ENCODE measurements at places on chromosomes 1 and 21.

DNA sequence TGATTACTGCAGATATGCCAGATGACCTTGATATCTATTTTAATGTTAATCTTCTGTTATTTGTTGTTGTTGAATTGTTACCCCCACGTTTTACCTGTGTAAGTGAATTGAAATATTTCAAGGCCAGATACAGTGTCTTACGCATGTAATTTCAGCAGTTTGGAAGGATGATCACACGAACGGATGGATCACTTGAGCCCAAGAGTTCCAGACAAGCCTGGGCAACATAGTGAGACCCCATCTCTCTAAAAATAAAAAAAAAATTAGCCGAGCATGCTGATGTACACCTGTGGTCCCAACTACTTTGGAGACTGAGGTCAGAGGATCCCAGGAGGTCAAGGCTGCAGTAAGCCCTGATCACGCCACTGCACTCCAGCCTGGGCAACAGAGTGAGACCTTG is 32.2 kb downstream of the SDCCAG8 start:
- no peak for DNase-seq

DNA sequence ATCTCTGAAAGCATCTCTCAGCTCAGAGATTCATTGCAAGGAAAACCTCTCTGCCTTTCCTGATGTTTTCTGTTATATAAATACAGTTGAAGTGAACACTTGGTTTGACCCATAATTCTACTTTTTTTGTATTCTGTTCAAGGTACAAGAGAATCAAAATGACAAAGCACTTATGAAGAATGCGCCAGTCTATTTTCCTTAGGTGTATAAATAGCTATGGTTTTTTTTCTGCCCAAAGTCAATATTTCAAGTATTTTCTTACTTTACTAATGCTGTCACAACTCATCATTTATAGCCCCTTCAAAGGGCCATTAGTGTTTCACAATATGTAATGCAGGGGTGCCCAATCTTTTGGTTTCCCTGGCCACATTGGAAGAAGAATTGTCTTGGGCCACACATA is 142.5 kb upstream of the C1orf105 start:
- no peak for DNase-seq

DNA sequence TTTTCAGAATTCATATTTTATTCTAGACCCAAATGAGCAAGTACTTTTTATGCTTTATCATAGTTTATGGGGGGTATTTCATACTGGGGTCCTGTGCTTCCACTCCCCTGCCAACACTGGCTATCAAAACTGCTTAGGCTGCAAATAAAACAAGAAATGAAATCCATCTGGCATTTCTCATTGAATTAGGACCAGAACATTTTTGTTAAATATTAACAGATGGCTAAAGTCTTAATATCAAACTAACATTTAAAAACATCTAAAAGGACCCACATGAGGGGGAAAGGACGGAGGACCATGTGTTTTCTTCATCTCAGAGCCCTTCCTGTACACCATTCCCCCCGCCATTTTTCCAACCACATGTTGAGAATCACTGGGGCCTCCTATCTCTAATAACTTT is 167.5 kb upstream of the C1orf105 start:
- DNase-seq, result no peak

GRCh38 chr1:157968508-157968907 is 24.9 kb upstream of the KIRREL1 start:
- DNase-seq, result no peak

DNA sequence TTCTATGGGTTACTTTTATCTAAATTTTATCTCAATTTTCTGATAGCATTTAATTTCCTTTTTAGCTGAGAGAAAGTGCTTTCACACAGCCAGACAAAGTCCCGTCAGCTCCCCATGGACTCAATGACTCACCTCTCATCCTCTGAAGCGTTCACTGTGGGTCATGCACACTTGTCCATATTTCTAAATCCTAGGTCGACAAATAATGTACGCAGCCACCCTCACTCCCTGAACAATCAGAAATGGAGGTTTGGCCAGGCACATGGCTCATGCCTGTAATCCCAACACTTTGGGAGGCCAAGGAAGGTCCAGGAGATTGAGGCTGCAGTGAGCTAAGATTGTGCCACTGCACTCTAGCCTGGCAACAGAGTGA is 42.4 kb upstream of the COA6 start:
- DNase-seq, result no peak

DNA sequence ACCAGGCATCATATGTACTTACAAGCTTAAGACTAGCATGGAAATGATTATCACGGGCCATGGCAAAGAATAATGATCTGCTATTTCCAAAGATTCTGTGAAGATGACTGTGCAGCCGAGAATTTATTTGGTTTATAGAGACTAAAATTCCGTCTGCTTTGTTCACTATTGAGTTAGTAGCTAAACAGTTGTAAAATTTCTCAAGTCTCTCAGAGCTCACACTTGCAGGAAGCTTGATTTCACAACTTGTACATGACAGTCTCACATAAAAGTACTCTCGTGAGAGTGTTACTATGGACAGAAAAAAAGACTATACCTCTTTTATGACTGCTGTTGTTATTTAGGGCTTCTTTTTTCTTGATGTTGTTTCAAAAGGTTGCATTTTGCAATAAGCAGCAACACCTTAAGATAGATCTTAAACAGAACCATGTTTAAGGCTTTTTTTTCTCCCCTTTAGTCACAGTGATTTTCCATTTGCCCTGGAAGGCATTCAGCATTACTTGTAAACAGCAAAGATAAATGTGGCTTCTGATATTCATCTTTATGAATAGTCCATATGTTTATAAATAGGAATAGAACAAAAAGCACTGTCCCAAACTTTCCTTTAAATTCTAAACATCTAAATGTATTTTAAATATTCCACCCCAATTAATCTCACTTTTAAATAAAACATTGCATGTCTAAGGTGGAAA is 24.8 kb downstream of the ST6GALNAC5 start:
- DNase-seq, result no peak
